ENCODE measurements at places on chromosomes 6 and 20.

- DNase-seq, result no peak
These were observed 177.6 kb downstream of the JARID2 start for GRCh38 chr6:15423286-15423993.

DNA sequence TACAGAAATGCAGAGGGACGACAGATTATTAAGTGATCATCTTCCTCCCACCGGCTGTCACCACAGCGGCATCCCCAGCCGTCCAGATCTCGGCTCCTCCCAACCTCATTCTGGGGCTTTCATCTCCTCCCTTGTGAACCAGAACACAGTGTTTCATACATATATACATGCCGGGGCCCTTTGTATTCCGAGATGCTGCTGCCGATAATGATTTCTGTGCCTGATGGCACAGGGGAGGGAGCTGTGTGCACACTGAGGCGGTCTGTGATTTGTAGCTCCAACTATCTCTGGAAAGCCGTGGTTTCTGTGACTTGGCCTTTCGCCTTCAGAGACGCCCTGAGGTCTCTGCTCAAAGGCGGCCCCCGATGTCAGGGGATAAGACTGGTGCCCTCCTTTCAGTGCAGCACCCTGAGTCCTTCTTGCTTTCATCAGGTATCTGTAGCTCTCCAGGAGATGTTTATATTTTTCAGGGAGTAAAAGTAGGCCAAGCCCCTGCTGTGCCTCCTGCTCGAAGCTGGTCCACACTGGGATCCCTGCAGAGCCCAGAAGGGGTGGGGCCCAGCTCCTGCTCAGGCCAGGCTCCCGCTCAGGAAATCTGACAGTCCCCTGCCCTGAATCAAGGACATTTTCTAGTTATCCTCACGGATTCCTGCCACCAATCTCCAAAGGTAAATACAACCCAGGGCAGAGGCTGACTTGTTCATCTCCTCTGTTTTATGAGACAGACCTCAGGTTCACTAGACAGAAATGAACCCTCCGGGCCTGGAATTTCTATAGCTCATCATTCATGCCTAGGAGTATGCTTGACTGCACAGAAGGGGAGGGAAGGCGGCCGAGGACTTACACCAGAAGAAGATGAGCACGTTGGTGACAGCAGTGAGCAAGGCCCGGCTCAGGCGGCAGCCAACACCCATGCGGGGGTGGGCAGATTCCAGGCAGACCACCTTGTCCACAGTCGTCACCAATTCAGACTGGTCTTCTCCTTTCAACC lies 11.2 kb downstream of the LEMD2 start:
- no peak for DNase-seq

- DNase-seq, result no peak
These were observed 13.5 kb downstream of the SALL4 start for GRCh38 chr20:51788822-51789221.

- DNase-seq, result no peak
These were observed 28.2 kb downstream of the ATXN1 start for GRCh38 chr6:16733085-16733484.

GRCh38 chr20:431012-431904 lies 23.2 kb downstream of the RBCK1 start:
- DNase-seq, result peak; percentile 58

DNA sequence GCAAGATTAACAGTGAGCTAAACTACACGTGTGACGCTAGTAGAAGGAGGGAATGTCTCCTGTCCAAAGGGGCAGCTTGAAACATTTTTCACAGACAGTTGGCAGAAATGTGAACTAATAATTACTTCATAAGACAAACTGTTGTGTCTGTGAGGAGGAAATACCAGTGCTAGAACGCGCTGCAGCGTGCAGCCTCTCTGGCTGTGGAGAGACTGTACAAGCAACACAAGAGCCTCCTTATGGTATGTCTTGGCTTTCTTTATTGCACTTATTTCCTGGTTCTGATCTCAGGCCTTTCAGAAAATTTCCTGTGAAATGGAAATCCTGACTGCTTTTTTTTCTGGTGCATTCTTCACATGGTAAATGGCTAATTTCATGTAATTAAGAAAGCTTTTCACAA lies 25.3 kb upstream of the TIAM2 start:
- no peak for DNase-seq

DNA sequence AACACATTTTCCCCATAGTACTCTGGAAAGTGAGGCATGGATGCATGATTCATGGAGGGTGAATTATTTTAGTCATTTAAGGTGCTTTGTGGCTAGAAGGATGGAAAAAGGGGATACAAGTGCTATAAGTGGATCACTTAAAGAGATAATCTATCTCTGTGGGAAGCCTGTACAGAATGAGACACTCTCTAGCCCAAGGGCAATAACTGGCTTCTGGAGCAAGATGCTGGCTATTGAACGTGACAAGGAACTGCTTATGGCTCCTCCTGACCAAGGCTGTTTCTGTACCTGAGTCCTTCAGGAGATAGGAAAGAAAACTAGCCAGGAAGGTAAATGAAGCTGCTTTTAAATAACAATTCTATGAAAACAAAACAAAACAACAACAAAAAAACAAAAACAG lies 590.7 kb downstream of the EYS start:
- no peak for DNase-seq

DNA sequence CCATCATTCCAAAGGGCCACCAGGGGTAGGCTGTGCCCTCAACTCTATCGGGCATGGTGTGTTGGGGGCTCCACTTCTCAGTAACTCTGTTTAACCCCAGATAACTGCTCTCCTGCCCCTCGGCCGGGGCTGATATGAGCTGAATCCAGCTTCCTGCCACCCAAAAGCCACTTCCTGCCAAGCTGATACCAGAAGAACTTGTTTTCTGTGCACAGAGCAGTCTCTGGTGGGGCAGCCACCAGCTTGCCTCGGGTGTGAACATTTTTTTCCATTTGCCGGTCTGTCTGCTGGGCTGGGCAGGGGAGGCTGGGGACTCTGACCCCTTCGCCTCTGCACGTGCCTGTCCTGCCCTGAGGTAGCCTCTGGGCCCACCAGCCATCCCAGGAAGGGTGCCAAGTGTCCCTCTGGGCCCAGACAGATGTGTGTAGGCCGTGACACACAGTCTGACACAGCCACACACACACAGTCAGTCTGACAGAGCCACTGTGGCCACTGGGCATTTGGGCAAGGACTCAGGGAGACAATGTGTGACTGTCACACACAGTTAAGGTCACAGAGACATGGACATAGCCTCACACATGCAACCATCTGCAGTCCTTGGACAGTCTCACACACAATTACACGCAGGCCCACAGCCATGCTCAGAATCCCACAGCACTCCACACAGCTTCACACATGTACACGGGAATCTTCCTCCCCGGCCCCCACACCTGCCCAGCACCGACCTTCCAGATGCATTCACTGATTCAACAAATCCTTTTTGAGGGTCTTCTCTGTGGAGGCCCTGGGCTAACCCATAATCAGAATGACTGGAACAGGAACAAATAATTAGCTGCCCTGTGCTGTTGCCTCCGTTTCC lies 45.1 kb downstream of the NOL4L start:
- DNase-seq, result no peak

- DNase-seq, result no peak
These were observed 197.7 kb downstream of the BCAS1 start for GRCh38 chr20:53872561-53873229.

DNA sequence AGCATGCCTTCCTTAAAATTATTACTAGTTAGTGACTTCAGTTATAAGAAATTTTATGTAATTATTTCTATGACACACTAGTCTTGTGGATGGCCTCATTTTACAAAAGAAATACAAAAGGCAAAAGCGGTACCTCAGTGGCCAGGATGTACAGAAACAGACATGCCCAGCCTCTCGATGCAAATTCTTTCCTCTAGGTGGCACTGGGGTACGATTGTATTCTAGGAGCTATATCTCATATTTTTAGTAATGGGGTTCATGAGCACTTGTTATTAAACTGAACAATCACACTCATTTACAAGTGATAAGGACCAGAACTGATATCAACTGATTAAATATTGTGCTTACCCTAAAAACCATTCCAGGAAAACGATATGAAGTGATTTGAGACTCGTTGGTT lies 59.8 kb downstream of the SOD2 start:
- no peak for DNase-seq

DNA sequence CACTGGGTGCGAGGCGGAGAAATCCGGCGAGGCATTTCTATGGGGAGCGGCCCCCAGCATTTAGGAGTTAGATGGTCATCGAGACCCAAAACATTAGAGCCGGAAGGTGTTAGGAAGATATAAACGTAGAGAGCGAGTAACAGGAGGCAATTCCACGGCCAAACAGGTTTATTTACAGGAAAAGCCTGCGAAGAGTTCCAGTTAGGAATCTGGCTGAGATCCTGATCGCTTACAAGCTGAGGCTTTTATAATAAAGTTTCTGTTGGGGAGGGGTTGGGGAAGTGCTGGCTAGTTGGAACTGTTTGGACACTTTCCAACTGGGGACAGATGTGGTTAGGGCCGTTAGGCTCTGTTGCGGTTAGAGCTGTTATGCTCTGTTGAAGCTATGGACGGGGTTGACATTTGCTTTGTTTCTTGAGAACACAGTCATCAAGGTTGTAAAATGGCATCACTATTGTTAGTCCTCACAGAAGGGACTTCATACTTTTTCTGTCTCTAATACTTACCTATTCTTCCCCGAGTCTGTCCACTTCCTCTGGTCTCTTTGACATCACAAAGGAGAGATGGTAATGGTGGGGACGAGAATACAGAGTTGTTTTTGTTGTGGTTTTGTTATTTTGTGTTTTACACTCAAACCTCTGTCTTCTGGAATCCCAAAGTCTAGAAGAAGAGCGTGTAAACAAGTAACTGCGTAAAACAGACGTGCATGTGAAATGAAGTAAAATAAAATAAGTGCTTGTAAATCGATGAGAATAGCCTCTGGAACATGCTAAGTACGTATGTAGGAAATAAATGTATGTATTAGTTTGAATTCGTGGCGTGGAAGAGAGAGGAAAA lies 554 bp upstream of the ZSCAN31 start:
- no peak for DNase-seq

DNA sequence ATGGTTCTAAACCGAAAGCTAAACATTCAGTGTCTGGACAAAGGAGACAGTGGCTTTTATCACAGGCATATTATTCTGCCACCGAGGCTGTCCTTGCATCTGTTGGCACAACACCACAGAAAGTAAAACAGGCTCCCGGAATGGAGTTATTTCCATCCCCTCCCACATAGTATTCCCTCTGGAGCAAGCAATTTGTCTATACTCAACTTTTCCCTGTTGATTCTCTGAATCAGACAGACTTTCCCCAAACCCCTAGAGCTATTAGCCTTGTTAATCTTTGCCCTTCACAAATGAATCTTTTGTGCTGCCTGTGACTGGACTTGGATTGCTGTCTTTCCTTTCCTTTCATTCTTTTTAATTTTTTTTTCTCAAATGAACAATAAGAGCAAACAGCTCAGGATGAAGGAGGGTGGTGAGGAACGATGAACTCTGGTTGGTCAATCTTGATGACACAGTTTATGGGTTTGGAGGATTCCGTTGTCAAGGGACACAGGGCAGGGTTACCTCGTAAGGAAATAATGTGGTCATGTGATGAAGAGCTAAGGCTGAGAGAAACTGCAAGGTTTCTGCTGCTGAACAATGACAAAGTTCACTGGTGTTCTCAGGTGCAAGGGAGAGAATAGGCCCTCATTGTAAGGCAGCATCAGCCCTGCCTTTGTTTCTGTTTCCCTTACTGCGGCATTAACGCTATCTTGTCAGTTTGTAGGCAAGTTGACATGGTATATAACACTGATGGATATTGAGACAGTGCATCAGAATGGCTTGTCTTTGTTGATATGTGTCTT lies 275.0 kb upstream of the BMP2 start:
- DNase-seq, result no peak

DNA sequence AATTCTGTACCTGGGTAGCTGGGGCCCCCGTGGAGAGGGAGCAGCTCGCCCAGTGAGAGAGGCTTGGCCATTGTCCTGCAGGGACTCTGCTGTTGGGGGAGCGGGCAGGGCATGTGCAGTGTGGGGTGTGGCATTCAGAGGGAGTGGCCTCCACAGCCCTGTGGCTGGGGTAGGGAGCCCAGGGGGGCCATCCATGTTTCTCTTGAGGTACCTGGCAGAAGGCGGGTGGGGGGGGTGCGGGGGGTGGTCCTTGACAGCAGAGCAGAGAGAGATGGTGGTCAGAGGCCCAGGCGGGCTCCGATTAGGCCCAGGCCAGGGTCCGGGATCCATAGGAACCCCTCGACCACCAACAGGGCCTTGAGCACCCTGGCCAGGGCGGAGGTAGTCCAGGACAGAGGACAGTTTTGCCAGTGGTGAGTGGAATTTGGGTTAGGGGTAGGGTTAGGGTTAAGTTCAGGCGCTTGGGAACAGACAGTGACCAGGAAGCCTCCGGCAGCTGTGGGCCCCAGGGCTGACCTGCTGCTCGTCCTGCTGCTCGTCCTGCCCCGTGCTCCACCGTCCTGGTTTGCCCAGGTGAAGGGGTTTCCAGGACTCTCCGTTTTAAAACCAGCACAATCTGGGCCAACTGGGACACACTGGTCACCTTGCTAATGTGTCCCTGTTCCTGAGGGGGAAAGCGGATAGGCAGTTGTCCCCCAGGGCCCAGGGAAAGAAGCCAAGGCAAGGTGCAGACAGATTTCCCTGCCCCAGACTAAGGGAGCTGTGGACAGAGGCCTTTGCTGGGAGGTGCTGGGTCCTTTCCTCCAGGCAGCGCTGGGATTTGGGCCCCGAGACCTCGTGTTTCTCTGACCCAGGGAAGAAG lies 24.8 kb upstream of the MYT1 start:
- DNase-seq, result no peak

- no peak for DNase-seq
These were observed 945.9 kb upstream of the CITED2 start for GRCh38 chr6:140320081-140321080.

- DNase-seq, result no peak
These were observed 112.9 kb downstream of the JARID2 start for GRCh38 chr6:15358579-15359327.

DNA sequence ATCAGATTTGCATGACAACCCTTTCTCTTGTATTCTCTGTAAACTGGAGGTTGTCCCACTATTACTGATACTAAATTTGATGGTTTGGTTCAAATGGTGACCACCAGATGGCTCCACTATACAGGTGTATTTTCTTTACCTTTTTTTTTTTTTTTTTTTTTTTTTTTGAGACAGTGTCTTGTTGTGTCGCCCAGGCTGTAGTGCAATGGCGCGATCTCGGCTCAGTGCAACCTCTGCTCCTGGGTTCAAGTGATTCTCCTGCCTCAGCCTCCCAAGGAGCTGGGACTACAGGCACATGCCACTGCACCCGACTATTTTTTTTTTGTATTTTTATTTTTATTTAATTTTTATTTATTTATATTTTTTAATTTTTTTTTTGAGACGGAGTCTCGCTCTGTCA lies 6.6 kb upstream of the WTAP start:
- no peak for DNase-seq

- no peak for DNase-seq
These were observed 141.9 kb downstream of the HS3ST5 start for GRCh38 chr6:114200891-114201290.

GRCh38 chr6:38503032-38503773 lies 136.5 kb downstream of the BTBD9 start:
- DNase-seq, result no peak

- DNase-seq, result no peak
These were observed 240.1 kb downstream of the KCNQ5 start for GRCh38 chr6:72861935-72862432.

All from anterior cingulate cortex (tissue), 58 donors.